ENCODE measurements at places on chromosomes 12 and 14.
A peak's percentile ranks its signal among the peaks of the same experiment; 100 is the strongest.

GRCh38 chr12:48779869-48780268 lies 9.0 kb downstream of the ADCY6 start:
- DNase-seq, result peak; percentile 17
- H3K4me3 ChIP-seq, result no peak overlapping the region
- H3K4me1 ChIP-seq, result no peaks in the 10 kb centered on the region
- peak overlapping the region; percentile 67 for H3K27ac ChIP-seq
- H3K36me3 ChIP-seq, result no peaks in the 10 kb centered on the region

- no peak overlapping the region for H3K4me3 ChIP-seq
- H3K27ac ChIP-seq, result no peak overlapping the region
- H3K36me3 ChIP-seq, result peaks cover 3% of the 10 kb centered on the region
- no peaks in the 10 kb centered on the region for H3K27me3 ChIP-seq
- peaks cover 21% of the 10 kb centered on the region for H3K4me1 ChIP-seq
- DNase-seq, result no peak
Observed at GRCh38 chr12:22687361-22688076, 62.5 kb downstream of the ETNK1 start.

- no peak overlapping the region for H3K4me3 ChIP-seq
- H3K4me1 ChIP-seq, result peaks cover 7% of the 10 kb centered on the region
- peak; percentile 29 for DNase-seq
- H3K27ac ChIP-seq, result no peak overlapping the region
- H3K36me3 ChIP-seq, result no peaks in the 10 kb centered on the region
Observed at GRCh38 chr12:45357539-45358417, 141.9 kb downstream of the ANO6 start.

DNA sequence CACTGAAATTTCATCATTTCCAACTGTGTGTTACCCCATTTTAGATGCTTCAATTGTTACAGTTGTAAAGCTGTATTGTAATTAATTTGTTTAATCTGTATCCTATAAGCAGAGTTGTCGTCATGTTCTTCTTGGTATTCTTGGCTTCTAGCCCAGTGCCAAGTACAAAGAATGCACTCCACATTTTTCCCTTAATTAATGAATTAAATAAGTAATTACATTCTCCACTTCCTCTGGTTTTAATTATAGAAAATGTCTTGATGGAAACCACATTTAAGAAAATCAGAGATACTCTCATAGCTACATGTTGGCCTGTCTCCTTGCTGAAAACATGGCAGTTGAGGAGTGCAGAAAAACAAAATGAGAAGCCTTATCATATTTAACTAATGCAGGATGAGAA lies 746 bp downstream of the DNAI7 start:
- no peaks in the 10 kb centered on the region for H3K36me3 ChIP-seq
- peak overlapping the region; percentile 94 for H3K27ac ChIP-seq
- DNase-seq, result no peak
- H3K4me3 ChIP-seq, result peak overlapping the region; percentile 81
- peaks cover 14% of the 10 kb centered on the region for H3K4me1 ChIP-seq

DNA sequence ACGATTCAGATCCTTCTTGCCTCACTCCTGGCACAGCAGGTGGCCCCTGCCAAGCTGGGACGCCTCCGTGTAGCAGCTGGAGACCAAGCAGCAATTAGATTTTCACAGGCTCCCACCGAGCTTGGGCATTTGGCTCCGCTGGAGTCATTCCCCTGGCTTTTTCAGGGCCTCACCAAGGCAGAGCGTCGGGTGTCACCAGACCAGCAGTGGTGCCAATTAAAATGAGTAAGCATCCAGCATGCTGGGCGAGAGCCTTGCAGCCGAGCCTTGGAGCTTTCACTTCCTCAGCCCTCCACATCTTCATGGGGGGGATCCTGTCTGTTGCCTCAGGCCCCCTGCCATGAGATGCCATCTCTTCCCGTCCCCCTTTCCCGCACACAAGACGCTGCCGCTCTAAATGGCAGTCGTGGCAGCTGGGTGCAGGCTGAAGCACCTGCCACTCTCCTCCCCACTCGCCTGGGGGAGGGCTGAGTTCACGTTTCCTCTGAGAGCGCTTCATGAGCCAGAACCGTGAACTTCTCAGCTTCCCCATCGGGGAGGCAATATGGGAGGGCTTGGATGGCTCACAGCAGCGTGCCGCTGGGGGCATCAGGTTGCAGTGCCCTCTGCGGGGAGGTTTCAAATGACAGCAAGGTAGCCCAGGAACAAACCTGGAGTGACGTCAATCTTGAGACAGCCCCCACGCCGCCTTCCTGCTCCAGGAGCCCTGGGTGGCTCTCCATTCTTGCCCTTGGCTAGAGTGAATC lies 11.7 kb downstream of the TPCN1 start:
- H3K27ac ChIP-seq, result no peak overlapping the region
- no peaks in the 10 kb centered on the region for H3K27me3 ChIP-seq
- no peak for DNase-seq
- H3K4me3 ChIP-seq, result no peak overlapping the region
- no peaks in the 10 kb centered on the region for H3K4me1 ChIP-seq

- H3K4me3 ChIP-seq, result no peak overlapping the region
- no peak overlapping the region for H3K27ac ChIP-seq
- no peaks in the 10 kb centered on the region for H3K4me1 ChIP-seq
- no peaks in the 10 kb centered on the region for H3K27me3 ChIP-seq
- no peaks in the 10 kb centered on the region for H3K36me3 ChIP-seq
- no peak for DNase-seq
Observed at GRCh38 chr14:60845523-60845922, 111.0 kb downstream of the MNAT1 start.

DNA sequence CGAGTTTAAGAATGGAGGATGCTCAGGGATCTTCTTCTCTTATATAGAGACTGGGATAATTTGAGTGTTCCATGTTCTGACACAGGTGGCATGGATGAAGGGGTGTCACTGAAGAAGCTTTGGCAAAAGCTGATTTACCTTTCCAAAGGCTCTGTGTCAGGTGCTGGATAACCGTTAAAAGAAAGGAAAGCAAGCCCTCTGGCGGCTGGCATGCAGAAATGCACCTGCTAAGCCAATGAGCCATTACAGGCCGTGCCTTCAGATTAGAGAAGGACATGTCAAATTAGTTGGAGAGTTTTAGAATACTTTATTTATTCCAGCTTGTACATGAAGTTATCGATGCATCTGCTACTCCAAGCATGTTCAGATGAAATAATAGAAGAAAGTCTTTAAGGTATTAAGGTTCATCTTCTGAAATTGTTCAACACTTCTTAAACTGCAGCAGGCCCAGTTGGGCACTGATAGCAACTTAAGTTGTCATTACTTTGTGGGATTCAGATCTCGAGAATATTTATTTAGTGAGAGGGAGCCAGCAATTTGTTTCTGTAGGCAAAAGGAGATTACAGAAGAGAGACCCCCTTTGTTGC lies 678.2 kb downstream of the NRXN3 start:
- H3K27me3 ChIP-seq, result no peaks in the 10 kb centered on the region
- H3K4me3 ChIP-seq, result no peak overlapping the region
- DNase-seq, result no peak
- H3K27ac ChIP-seq, result no peak overlapping the region
- no peaks in the 10 kb centered on the region for H3K4me1 ChIP-seq
- no peaks in the 10 kb centered on the region for H3K36me3 ChIP-seq

DNA sequence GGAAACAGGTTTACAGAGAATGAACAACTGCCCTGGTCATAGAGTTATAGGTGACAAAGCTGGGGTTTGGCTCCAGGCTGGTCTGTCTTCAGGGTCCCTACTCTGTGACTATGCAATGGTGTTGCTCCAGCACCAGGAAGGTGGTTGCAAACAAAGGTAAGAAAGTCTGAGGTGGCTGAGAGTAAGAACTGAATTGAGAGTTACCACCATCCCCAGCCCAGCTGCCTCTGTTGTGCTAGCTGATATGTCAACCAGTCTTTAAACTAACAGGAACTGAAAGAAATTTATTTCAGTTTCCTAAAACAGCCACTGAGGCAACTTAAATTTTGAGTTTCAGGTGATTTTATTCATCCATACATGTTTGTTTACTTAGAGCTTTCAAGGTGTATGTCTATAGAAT lies 111.0 kb upstream of the LRIG3 start:
- no peaks in the 10 kb centered on the region for H3K27me3 ChIP-seq
- DNase-seq, result no peak
- peaks cover 4% of the 10 kb centered on the region for H3K4me1 ChIP-seq
- no peak overlapping the region for H3K27ac ChIP-seq
- no peaks in the 10 kb centered on the region for H3K36me3 ChIP-seq

DNA sequence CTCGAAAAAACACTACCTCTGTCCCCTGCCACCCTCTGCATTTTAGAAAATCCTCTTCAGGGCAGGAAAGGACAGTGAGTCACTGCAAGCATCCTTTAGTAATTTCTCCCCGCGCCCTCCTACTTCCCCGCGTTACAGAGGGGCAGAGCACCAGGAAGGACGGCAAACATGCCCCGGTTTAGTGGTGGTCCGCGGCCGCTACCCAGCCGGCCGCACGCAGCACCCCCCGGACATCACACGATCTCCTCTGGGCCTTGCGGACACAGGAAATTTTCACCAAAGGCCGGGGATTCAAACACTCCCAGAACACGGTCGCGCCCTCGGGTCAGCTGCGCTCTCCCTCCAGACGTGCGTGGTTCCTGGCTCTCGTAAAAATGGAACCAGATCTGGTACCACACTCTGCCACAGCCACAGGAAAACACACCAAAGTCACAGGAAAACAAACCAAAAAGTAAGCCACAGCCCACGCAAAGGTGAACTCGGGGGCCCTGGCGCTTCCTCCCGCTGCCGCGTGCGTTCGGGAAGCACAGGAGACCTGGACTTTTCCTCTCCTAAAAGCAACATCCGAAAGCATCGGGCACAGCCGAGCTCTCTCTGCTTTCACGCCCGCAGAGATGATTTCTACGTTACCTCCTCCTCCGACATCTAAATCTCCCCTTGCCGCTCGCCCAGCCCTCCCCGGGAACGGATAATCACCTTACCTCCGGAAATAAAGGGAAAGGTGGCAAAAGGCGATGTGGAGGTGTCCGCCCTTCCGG lies 839 bp downstream of the SLC38A1 start:
- H3K4me1 ChIP-seq, result no peaks in the 10 kb centered on the region
- H3K36me3 ChIP-seq, result no peaks in the 10 kb centered on the region
- peak overlapping the region; percentile 84 for H3K27ac ChIP-seq
- peak overlapping the region; percentile 87 for H3K4me3 ChIP-seq
- no peaks in the 10 kb centered on the region for H3K27me3 ChIP-seq
- DNase-seq, result no peak

GRCh38 chr14:34713681-34714319 lies 593 bp downstream of the CFL2 start:
- DNase-seq, result peak; percentile 51
- no peaks in the 10 kb centered on the region for H3K27me3 ChIP-seq
- peak overlapping the region; percentile 86 for H3K4me3 ChIP-seq

DNA sequence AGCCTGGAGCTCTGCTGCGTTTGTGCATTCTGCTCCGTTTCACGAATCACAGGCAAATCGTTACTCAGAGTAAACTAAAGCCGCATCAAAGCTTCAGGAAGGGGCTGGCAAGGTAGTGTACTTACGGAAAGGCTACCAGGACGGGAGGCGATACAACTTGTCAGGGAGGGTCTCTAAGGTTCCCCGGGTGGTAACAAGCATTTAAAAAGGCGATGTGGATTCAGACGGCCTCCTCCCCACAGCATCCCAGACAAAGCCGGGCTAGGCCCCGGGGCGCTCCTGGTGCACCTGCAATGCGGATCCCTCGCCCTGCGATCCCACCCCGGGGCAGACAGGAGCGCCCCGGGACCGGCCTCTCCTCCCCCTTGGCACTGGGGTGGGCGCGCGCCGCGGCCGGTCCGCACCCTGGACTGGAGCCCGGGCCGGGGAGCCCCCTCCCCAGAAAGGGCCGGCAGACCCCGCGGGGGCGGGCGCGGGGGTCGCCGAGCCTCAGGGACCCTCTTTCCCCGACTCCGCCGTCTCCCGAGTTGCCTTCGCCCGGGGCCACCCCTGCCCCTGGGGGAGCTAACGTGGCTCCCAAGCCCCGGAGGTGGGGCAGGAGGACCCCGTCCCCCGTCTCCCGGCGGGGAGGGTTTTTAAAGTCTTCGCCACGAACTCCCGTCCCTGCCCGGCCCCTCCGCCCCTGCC lies 718 bp downstream of the CCDC92 start:
- no peaks in the 10 kb centered on the region for H3K4me1 ChIP-seq
- DNase-seq, result no peak
- peak overlapping the region; percentile 61 for H3K4me3 ChIP-seq
- peak overlapping the region; percentile 96 for H3K27ac ChIP-seq

GRCh38 chr12:121580959-121581685 lies at the start of gene KDM2B:
Gene KDM2B, minus strand, starts transcription at chr12:121581023. Its CDS starts 112 bp downstream, at chr12:121580911.
- DNase-seq, result peak; percentile 37
- peak within 1 kb of the TSS; percentile 66 for H3K4me3 ChIP-seq
- peak within 1 kb of the TSS; percentile 92 for H3K27ac ChIP-seq
- no peaks in the 10 kb centered on the region for H3K36me3 ChIP-seq
- peaks cover 33% of the 10 kb centered on the region for H3K4me1 ChIP-seq

DNA sequence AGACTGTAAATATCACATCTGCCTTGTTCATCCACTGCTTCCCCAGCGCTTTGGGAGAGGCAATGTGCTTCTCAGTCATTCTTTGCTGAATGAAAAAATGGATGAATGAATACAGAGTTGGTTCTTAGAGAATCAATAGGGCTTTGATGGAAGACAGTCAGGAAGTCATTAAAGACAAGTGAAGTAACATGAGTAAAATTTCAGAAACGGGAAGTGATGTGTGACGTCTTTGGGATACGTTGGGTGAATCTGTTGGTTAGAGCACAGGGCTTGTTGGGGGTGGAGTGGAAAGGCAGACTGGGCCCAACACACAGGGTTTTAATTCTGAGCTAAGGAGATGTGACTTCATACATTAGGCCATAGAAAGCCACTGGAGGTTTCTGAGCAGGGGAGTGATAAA lies 39.0 kb upstream of the NRXN3 start:
- H3K27me3 ChIP-seq, result no peaks in the 10 kb centered on the region
- no peak overlapping the region for H3K4me3 ChIP-seq
- H3K36me3 ChIP-seq, result no peaks in the 10 kb centered on the region
- H3K27ac ChIP-seq, result no peak overlapping the region
- no peak for DNase-seq

- H3K36me3 ChIP-seq, result no peaks in the 10 kb centered on the region
- H3K27me3 ChIP-seq, result no peaks in the 10 kb centered on the region
- DNase-seq, result no peak
- no peak overlapping the region for H3K27ac ChIP-seq
- H3K4me3 ChIP-seq, result no peak overlapping the region
Observed at GRCh38 chr12:96064271-96064670, 28.9 kb upstream of the LTA4H start.

GRCh38 chr14:78130356-78130755 lies 39.8 kb upstream of the NRXN3 start:
- no peak overlapping the region for H3K27ac ChIP-seq
- DNase-seq, result no peak

GRCh38 chr12:110677206-110677911 lies 11.6 kb downstream of the HVCN1 start:
- no peak for DNase-seq
- no peaks in the 10 kb centered on the region for H3K36me3 ChIP-seq
- peak overlapping the region; percentile 39 for H3K27ac ChIP-seq
- H3K4me1 ChIP-seq, result peaks cover 14% of the 10 kb centered on the region
- no peak overlapping the region for H3K4me3 ChIP-seq
- no peaks in the 10 kb centered on the region for H3K27me3 ChIP-seq

DNA sequence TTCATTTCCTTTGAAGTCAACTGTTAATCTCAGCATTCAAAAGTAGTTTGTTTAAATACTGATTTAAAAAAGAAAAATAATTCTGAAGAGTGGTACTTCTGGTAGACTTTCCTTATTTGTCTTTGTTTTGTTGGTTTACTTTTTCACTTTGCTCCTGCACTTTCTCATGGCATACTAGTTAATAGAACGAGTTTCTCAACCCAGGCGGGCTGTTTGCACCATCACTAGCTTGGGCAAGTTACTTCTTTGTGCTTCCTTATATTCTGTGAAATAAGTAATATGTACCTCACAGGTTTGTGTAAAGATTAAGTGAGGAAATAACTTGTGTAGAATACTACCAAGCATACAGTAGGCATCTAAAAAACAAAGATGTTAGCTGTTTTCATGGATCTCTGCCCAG lies 45.5 kb downstream of the SLC38A6 start:
- H3K27me3 ChIP-seq, result no peaks in the 10 kb centered on the region
- no peak for DNase-seq
- no peak overlapping the region for H3K4me3 ChIP-seq
- no peak overlapping the region for H3K27ac ChIP-seq
